ENCODE measurements at places on chromosomes 16 and 17.

DNA sequence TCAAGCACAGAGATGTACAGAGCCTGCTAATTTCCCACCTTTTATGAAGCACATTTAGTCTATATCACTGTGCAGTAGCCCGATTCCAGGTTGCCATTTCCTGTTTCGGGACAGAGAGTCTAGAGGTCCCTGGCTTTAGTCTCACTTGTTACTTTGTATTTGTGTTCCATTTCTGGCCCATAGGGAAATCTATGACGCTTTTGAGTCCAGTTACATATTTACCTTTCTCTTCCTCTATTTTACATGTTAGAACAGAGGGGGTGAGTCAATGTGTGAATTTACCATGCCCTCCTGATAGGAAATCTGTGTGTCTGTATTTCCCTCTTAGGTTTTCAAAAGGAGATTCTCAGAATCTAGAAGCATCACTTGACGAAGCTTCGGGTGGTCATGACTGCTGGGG, 227.1 kb upstream of the ZFHX3 start:
- DNase-seq = no peak

GRCh38 chr16:24488045-24488444, 51.3 kb upstream of the RBBP6 start:
- DNase-seq = no peak

- DNase-seq = no peak
Measured at GRCh38 chr16:57810197-57811031, 8.1 kb upstream of the KIFC3 start.

- DNase-seq = no peak
Measured at GRCh38 chr17:80944326-80944725, 47.3 kb upstream of the CHMP6 start.

DNA sequence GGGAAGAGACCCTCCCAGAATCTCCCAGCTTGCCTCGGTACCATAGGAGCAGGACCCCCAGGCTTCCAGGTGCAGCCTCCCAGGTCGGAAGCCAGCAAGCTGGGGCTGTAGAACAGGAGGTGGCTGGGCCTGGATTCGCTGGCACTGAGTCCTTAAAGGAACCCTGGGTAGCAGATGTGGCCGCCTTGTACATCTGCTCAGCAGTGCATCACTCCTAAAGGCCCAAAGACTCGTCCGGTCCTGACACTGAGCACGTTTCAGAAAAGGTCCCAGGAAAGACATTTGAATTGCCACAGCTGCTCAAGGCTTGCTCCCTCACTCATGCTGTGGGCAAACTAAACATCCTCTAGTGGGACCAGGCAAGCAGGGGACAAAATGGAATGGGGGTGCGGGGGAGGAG, 172.8 kb downstream of the RAB11FIP4 start:
- no peak for DNase-seq

DNA sequence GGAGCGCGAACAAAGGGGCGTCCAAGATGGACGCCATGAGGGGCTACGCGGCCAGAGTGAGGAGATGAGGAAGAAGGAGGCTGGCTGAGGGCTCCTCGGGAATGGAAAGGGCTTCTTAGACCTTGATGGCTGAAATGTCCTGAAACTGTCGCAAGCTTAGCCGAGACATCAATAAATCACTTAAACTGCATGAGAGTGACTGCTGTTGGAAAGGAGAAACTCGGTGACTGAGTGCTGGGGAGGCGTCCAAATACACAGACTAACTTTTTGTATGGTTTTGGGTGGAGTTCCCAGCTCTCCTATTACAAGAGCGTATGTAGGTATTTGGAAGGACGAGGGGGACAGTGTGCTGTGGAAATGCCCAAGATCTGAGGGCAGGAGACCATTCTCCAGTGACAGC, 1.4 kb upstream of the GEMIN4 start:
- DNase-seq = no peak

GRCh38 chr16:1416521-1416941, 2.0 kb upstream of the UNKL start:
- no peak for DNase-seq

DNA sequence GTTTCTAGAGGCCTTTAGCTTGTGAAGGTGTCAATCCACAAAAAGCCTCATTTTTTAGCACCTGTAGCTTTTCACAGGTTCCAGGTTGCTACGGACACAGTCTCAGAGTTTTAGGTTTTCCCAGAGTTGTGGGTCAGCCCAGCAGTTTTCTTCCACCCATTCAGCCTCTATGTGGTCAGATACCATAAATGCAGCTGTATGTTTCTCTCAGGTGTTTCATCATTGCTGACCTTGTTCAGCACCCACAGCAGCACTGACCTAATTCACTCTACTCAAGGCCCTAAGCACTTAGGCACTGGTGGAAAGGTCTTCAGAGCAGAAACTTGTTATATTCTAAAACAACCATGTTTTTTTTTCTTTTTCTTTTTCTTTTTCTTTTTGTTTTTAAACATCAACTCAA, 15.0 kb upstream of the SPACA3 start:
- no peak for DNase-seq

- peak; percentile 41 for DNase-seq
Measured at GRCh38 chr16:2912330-2913199, 834 bp downstream of the FLYWCH1 start.

GRCh38 chr16:48613061-48613957, 3.3 kb upstream of the N4BP1 start:
- DNase-seq = peak; percentile 43

- no peak for DNase-seq
Measured at GRCh38 chr16:27195076-27195741, 8.1 kb upstream of the KDM8 start.

DNA sequence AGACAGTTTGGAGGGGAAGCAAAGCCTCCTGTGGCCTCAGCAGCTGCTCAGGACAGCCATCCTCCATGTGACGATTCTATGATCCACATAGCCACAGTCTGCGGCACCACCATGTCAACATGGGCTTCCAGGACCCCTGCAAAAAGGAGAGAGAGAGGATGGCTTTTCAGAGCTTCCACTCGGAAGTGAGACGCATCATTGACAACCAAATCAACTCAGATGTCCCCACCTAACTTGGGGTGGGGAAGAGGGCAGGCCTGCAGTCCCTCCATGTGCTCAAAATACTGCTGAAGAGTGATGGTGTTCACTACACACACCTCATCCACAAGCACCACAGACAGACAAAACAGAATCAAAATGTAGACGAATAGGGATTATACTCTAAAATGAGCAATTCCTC, 5.9 kb upstream of the METTL16 start:
- DNase-seq = no peak

- DNase-seq = no peak
Measured at GRCh38 chr16:50667497-50668367, 13.4 kb downstream of the SNX20 start.

DNA sequence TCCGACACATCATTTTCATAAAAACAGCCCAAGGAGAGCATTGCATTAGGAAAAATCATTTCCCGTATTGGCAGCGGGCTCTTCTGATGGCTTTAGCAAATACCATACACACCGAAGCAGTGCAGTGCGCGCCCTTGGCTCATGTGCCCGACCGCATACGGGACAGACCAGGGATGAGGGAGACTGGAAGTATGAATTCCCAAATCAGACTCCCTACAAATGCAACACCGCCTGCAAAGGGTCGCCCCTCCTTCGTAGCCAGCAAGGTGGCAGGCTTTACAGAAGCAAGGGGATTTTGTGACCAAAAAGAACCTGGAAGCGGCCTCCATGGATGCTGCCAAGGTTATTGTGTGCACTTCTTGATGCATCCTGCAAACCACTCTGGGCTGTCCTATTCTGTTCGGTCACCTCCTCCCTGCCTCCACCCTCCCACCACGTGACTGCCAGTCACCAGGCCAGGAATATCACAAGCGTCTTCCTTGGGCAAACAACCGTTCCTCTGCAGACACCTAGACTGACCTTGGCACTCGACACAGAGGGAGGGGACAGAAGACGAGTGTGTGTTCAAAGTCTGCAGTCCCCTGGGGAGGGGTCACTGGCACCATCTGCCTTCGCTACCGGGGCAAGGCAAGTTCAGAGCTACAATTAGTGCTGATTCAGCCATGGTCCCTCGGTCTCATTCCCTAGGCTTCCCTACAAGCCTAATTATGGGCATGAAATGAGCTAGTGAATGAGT, 460.4 kb downstream of the SLC39A11 start:
- DNase-seq = no peak

DNA sequence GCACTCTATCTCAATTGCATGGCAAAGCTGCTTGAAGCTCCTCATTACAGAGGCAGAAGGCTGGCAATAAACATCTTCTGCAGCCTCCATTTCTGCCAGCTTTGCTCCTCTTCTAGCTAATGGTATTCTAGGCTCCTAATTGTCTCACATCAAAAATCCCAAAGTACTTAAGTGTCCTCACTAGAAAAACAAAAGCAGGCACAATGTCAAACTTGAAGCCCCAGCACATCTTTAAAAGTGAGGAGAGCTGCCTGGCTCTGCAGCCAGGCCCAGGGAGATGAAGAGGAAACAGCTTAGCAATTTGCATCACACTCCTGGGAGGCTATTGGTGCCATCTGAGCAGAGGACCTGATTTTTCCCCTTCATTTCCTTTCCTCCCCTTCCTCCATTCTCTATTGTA, 197.1 kb downstream of the KCNJ2 start:
- DNase-seq = no peak

DNA sequence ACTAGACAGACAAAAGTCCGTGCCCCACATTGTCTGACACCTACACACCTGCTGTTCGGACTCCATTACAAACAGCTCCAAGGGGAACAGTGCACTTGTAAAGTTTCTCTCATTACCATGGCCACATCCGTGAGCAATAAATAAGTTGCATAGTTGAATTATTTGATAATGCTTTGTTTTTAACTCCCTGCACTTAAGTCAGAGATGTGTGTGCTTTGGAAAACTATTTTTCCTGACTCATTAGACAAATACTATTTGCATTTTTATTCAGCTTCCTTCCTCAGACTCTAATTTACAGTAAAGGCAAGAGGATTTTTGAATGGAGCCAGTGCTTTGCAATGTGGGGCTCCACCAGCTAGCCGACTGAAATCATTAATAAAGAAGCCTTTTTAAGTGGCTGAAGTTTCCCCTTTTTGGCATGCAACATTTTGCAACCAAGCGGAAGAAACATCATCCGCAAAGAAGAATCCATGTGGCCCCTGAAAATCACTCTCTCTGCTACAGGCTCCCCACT, 6.5 kb upstream of the CCL2 start:
- DNase-seq = peak; percentile 58
